NCI-H1092 (cell line): ENCODE measurements at places on chromosomes 2 and 18.
A peak's percentile ranks its signal among the peaks of the same experiment; 100 is the strongest.

DNA sequence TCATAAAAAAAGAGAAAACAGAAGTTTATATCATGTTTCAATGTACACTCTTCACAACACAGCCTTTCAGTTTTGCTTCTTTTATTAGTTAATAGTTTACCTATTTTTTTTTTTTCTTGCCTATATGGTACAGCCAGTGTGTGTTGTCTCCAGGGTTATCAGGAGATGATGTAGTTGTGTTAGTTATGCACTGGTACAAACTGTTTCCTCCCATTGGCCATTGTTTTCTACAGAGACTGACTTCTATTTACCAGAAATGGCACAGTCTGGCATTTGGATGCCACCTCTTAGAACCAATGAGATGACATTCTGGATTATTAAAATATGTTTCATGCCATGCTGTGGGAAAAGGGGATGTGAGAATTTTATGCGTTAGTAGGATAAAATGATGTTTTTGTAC, 339.4 kb downstream of the PLCL1 start:
- no peak for DNase-seq

GRCh38 chr18:59060551-59060950, 79.1 kb upstream of the SEC11C start:
- DNase-seq, result no peak

- no peak for DNase-seq
These were observed 9.7 kb downstream of the CMPK2 start for GRCh38 chr2:6855860-6856547.

DNA sequence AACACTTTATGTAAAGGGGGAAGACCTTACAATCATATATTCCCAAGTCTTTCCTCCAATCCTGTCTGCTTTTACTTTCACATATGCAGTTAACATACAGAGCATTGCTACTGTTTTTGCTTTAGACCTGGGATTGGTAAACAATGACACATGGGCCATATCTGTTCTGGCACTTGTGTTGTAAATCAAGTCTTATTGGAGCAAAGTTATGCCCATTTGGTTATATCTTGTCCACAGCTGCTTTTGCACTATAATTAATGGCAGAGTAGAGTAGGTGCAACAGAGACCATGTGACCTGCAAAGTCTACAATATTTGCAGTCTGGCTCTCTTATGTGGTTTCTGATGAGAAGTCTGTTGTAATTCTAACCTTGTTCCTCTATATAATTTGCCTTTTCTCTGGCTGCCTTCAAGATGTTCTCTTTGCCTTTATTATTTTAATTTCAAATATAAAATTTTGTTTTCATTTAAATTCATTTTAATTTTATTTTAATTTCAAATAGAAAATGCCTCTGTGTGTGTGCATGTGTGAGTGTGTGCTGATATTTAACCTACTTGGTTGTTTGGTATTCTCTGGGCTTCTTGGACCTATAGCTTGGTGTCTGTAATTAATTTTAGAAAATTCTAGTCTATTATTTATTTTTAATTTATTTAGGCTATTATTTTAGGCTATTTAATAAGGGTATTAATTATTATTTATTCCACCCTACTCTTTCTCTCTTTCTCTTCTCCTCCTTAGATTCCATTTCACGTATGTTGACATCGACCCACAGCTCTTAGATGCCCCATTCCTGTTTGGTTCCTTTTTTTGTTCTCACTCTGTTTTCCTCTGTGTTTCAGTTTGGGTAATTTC, 16.8 kb upstream of the LPIN1 start:
- no peak for DNase-seq

GRCh38 chr2:152413228-152414030, 78.5 kb downstream of the FMNL2 start:
- DNase-seq, result no peak

- no peak for DNase-seq
These were observed 74.5 kb upstream of the NOSTRIN start for GRCh38 chr2:168727904-168728470.

DNA sequence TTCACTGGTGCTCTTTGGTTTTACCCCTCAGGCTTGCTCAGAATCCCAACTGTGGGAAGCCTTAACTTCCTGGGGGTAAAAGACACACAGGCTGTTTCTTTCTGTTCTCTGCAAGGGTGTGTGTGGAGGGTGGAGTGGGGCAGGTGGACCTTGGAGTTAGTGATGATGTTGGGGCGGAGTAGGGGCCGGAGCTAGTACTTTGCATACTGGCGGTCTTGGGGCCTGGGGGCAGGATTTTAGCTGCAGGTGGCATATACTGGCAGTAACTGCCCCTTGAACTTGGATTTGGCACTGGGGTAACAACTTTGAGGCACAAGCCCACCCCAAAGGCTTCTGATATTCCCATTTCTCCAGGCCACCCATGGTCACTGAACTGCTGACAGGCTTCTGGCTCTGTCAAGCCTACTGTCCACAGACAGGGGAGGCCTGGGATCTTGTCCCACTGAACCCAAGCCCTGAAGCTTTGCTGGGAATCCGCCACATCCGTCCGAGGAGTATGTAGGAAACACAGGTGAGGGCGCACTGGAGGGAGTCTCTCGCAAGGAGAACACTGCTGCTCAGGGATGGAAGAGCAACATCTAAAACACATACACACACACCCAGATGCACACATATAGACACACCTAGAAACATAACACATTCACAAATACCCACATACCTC, 258.9 kb downstream of the DYSF start:
- DNase-seq, result no peak

GRCh38 chr2:194383401-194383800, 1273.6 kb upstream of the SLC39A10 start:
- DNase-seq, result no peak

- no peak for DNase-seq
These were observed 47.4 kb upstream of the SIX3 start for GRCh38 chr2:44894058-44894457.

- no peak for DNase-seq
These were observed 737.9 kb upstream of the SALL3 start for GRCh38 chr18:78241535-78242253.

- peak; percentile 11 for DNase-seq
These were observed 62.4 kb downstream of the TXNL1 start for GRCh38 chr18:56575819-56576663.

- no peak for DNase-seq
These were observed 4.1 kb upstream of the PRKCE start for GRCh38 chr2:45647356-45647755.

DNA sequence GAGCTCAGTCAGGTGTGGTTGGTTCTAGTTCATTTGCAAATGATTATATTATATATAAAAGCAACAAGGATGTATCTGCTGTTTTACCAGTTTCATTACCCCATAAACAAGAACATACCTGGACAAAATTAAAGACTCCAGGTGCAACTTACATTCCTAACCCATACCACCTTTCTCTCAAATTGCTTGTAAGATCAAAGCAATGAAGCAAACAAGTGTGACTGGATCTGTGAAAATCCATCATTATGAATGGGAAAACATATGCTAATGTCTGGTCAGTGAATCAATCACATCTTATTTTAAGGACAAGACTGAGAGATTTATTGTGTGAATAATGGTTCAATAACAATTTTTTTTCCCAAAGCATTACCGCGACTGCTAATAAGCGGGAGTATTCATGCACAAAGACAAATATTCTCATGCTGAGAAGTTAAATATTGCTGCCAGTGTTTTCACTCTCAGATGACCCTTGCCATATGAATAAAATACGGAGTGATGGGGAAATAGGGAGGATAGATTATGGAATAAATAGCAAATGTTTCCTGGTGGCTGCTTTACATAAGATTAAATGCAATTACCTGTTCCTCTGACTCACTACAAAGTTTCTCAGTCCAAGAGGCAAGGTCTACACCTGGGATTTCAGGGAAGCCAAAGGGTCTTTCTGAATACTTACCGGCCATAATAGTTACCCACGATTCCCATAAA, 59.3 kb downstream of the WDR75 start:
- DNase-seq, result no peak

GRCh38 chr2:9972621-9973479, 21.4 kb downstream of the GRHL1 start:
- no peak for DNase-seq

DNA sequence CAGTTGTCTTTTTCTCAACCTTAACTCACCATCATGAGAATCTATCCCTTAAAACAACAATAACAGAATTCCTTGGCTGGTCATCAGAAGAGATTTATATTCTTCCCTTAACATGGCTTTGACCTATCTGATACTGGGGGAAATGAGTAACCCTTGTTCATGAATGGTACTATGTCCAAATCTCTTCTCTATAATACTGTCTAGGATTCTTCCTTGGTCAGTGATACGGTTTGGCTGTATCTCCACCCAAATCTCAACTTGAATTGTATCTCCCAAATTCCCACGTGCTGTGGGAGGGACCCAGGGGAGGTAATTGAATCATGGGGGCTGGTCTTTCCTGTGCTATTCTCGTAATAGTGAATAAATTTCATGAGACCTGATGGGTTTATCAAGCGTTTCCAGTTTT, 282.0 kb upstream of the SIX2 start:
- no peak for DNase-seq

DNA sequence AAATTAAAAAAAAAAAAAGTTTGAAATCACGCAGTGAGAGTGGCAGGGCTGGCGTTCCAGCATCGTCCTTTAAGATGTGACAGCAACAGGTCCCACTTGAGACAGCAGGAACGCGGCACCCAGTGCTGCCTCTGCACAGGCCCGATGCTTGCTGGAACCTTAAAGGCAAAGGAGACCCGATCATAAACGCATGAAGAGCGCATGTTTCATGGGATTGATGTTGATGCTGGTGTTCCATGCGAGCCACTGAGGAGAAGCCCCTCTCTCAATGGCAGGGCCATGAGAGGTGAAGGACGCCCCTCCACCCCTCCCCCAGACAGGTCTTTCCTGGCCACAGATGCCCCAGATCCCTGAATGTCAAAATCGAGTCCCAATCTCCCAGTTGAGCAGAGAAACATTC, 17.9 kb upstream of the ALPI start:
- DNase-seq, result no peak

DNA sequence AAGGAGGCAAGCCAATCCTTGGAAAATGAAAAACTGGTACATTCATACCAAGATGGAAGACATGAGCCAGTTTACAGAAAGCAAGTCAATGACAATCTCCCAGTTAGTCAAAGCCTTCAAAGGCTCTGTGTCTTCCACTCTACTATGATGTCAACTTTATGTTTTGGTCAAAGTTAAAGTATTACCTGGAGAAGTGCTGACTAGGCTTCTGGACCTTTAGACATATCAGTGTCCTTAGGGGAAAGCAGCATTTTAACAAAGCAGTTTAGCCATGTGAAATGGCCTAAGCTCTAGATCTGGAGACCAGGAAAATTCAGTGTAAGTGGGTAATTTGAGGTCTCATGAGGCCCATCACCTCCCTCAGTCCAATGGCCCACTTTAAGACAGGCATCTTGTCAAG, 30.8 kb downstream of the AAK1 start:
- no peak for DNase-seq

- no peak for DNase-seq
These were observed 24.9 kb upstream of the RAB10 start for GRCh38 chr2:26008851-26009566.

- DNase-seq, result no peak
These were observed 4.4 kb downstream of the ARHGAP25 start for GRCh38 chr2:68738906-68739594.

GRCh38 chr18:12443551-12443950, 35.8 kb downstream of the PRELID3A start:
- DNase-seq, result no peak

- DNase-seq, result no peak
These were observed 416.3 kb downstream of the LRP1B start for GRCh38 chr2:141714496-141714895.

DNA sequence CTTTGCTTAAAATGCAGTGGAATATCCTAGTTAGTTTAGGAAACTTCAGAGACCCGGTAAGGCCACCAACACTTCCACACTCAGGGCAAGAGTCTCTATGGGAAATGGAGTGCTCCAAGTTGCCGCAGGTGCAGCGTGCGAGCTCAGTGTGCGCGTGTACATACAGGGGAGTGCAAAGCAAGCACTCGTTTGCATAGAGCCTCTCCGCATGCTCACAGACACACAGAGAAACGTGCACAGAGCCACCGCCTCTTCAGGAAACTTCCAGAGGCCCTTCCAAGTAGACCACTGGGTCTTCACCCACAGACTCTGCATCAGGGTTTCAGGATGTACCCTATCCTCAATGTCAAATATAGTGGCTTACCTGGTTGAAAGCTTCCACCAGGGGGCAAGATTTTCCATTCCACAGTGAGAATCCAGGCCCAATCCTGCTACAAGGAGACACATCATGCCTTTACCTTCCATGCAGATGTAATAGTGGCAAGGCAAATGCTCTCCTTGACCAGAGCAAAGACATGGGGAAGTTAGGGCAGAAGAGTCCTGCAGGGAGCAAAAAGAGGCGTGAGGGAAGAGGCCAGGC, 513.0 kb upstream of the MYT1L start:
- DNase-seq, result no peak

DNA sequence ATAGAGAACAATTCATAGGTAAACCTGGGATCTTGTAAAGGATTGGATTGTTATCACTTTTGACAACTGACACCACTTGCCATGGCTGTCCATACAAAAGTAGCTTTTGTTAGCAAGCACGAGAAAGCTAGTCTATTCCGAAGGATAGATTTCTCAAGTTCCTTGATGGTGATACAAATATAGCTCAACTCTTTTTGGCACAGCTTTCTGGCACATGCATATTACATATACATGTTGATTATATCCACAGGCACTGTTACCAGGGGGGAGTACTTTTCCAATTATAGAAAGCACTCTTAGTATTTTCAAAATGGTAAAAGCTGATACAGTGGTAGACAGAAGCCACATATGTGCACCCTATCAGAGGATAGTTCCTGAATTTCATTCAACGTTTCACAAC, 168.9 kb downstream of the UPP2 start:
- DNase-seq, result no peak

DNA sequence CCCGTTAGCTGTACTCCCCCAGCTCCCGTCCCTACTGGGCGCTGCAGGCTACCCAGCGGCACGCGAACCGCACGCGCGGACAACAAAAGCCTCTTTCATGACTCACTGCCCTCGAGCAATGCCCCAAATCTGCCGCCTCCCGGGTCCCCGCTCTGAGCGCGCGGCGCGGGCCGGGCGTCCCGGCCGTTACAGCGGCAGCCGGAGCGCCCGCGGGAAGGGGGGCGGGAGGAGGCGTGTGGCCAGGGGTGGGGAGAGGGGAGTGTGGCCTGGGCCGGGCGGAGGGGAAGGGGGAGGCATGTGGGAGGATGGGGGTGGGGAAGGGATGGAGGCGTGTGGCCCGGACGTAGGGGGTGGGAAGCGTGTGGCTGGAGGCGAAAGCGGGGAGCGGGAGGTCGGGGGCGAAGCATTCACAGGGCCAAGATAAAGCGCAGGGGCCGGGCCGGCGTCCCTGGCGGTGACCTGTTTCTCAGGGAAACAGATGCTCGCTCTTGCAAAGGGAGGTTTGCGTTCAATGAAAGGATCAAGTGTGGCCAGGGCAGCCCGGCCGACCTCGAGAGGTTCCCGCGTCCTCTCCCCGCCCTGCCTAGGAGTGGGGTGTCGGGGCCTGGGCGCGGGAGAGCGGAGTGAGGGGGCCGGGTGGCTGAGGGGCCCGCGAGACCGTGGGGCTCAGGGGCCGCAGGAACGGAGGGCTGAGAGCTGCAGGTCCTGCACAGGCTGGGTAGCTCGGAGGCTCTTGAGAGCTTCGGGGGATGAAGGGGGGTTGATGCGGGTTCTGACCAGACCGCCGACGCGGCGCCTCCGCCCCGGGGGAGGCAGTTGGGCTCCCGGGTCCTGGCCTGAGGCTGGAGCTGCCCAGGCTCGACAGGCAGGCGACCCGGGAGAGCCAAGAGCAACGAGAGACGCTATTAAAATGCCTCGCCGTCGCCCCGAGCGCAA, 3.5 kb upstream of the NEUROD1 start:
- DNase-seq, result no peak
